CD4-positive, alpha-beta T cell treated with Interleukin-17A for 1 hour (primary cell): ENCODE measurements at places on chromosomes 2 and 18.
A peak's percentile ranks its signal among the peaks of the same experiment; 100 is the strongest.

GRCh38 chr2:235493402-235493774 lies 455 bp upstream of the AGAP1 start:
- no peak for DNase-seq

DNA sequence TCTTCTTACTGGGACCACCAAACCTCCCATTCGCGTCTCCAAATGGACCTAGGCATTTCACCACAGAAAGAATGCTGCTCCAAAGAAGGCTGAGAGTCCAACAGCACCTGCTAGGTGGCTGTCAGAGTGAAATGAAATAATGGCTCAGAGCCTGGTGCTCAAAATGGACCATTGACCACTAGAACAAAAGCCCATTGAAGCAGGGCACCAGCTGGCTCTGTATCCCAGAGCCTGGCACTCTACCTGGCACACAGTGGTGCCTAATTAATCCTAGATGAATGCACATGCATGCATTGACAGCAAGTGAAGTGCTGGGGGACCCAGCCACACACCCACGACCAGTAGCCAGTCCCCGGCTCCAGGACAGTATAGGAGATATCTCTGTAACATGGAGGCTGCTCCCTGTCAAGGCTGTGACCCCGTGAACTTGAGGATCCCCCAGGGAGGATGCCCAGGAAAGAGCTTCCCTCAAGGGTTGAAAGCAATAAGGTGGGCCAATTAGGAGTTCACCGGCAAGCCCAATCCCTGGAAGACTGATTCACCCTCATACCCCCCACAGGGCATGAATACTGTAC lies 261.3 kb downstream of the TNS1 start:
- no peak for DNase-seq

DNA sequence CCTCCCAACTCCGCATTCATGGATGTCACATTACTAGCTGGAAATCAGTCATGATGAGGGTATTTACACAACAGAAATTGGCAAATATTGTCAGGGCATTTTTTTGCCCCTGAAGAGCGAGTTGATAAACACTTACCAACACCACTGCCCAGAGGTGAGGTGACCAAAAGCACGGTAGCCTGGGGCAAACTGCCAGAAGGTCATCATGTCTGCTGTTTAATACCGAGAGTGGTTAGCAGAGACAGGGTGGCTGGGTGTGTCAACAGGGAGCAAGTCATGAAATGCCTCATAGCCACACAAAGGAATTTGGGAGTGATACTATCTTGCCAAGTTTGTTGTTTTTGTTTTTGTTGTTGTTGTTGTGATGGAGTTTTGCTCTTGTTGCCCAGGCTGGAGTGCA lies 37.0 kb upstream of the EPC2 start:
- DNase-seq, result no peak

DNA sequence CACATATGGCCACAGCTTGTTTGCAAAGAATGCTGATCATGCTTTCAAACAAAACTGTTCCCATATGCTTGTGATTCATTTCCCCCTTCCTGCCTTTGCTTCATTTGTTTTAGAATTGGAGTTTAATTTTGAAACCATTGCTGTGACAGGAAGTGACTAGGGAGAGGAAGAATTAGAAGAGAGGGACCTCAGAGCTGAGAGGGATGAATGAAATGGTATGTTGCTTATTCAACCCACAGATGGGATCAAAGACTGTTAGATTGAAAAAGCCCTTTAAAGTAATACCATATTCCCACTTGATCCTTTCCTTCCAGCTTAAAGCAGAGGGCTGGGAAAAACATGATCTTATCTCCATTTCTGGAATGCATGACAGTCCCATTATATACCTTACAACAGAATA lies 106.2 kb upstream of the RNF152 start:
- no peak for DNase-seq

- DNase-seq, result no peak
Measured at GRCh38 chr2:30584116-30584515, 137.1 kb downstream of the LCLAT1 start.

- peak; percentile 29 for DNase-seq
Measured at GRCh38 chr18:54950221-54950620, 9.0 kb downstream of the CCDC68 start.

DNA sequence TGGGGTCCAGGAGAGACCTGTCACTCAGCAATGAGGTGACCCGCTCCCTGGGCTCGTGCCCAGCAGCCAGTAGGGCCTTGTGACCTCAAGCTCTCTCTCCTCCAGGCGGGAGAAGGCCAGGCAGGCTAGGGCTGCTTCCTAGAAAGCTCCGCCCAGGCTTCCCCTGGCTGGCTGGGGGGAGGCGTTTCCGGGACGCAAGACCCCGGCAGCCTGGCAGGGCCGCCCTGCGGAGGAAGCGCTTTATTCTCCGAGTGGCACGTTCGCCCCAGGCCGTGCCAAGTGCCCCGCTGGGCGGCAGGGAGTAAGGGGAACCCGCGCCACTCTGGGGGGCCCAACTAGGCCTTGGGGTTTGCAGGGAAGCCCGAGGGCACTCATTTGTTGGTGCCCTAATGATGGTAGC lies 21.2 kb upstream of the EPAS1 start:
- no peak for DNase-seq

DNA sequence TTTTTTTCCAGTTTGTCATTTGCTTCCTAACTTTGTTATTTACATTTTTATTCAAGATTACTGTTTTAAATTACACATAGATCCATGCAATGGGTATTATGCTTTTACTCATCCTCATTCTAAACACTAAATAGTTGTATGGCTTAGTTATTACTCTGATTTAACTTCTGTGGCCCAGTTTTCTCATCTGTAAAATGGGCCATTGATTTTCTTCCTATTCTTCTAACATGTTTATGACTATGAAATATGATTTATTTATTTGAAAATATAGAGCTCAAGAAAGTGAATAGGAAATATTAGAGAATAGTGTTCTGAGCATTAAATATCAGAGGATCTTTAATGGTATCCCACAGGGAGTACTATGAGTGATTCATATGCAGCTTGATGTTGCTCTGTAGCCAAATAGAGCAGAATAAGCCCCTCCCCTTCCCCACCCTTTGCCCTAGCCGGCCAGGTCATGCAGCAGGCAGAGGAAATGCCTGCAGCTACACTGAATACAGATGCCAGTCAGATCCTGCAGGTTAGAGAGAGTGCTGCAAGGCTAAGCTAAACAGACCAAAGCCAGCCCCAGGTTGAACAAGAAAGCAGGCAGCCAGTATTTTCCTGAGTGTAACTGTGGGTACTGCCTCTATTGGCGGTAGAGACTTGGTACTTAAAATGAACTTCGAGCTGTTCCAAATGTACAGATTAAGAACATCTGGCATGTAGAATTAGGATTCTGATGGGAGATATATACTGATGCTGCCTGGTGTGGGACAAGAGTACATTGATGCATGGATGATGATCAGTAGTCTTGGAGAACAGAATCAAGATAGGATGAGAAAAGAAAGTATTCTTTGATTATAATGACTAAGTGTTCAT lies 11.7 kb upstream of the ACYP2 start:
- DNase-seq, result peak; percentile 46
